Stimulated activated naive CD4-positive, alpha-beta T cell treated with Interleukin-2 at 50 U/mL for 16 hours (primary cell): ENCODE measurements at places on chromosomes 5 and 9.

DNA sequence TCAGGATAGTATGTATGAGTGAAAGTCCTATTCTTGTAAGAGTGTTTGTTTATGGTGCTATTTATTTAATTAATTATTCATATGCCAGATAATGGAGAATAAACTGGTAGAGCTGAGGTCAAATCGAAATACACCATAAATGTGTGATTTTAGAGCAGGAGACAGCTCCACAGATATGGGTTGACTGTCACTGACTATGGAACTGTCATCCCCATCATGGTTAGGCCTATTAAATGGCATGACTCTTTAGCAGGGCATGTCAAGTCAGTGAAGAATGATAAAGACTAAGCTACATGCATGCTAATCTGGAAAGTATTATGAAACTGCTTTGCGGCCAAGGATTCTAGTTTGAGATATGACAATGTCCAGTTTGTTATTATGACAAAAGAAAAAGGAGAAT lies 658.6 kb downstream of the ISL1 start:
- DNase-seq, result no peak

- DNase-seq, result no peak
These were observed 307.9 kb downstream of the CSNK1G3 start for GRCh38 chr5:123819833-123820232.

GRCh38 chr5:126452477-126452876 lies 29.3 kb downstream of the GRAMD2B start:
- DNase-seq, result no peak

DNA sequence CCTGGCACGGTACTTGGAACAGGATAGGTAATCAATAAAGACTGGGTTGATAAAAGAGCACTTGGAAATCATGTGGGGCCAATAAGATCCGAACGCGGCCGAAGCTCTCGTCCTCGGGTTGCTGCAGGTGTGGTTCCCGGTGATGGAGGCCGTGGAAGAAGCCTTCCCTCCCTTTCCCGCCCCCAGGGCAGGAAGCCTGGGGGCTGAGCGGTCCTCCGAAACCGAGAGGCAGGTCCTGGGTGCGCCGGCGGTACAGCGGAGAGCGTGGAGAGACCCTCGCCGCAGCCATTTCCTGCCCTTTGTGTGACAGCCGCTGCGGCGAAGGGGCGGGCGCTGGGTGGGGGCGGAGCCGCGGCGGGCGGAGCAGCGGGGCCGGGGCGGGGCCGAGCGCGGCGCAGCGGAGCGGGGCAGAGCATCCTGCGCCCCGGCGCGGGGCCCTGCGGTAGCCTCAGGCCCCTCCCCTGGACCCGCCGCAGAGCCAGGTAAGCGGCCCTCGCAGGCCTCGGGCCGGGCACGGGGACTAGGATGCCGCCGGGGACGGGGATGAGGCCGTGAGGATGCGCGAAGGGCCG lies at the start of gene CYFIP2:
CYFIP2 (plus strand) TSS at position 410 of the 572 bp plus-strand sequence. CDS start 19,239 bp downstream, outside the sequence.
- DNase-seq, result peak; percentile 80

DNA sequence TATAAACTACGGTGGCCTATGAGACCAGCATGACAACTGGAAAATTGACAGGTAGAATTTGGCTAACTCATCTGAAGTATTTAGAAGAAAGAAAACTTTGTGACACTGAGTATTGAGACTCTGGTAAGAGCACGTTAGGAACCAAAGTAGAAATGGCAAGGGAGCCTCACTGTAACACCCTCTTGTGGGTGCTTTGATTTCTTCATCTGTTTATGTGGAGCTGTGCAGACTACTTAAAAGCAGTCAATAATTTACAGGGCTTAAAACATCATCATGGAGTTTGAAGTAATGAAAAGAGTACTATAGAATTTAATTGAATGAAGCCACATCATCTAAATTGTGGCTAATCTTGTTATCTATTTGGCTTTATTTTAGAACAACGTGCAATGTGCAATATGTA lies 414.2 kb downstream of the CCDC171 start:
- no peak for DNase-seq

DNA sequence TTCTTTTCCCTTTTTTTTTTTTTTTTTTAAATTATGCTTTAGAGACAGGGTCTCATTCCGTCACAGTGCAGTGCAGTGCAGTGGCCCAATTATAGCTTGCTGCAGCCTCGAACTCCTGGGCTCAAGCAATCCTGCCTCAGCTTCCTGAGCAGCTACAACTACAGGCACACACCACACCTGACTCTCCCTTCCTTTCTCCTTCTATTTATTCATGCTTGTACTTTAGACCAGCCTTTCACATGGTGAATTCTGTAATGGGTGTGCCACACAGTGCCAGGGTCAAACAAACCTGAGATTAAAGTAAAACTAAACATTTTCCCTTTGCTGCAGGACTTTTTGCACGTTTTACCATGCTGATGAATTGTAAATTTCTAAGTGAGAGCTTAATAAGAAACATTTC lies 8.0 kb downstream of the SH3RF2 start:
- DNase-seq, result no peak

- DNase-seq, result no peak
These were observed 145.5 kb upstream of the LHFPL2 start for GRCh38 chr5:78793907-78794662.

- DNase-seq, result no peak
These were observed 4.3 kb downstream of the ARRDC3 start for GRCh38 chr5:91378752-91379211.

DNA sequence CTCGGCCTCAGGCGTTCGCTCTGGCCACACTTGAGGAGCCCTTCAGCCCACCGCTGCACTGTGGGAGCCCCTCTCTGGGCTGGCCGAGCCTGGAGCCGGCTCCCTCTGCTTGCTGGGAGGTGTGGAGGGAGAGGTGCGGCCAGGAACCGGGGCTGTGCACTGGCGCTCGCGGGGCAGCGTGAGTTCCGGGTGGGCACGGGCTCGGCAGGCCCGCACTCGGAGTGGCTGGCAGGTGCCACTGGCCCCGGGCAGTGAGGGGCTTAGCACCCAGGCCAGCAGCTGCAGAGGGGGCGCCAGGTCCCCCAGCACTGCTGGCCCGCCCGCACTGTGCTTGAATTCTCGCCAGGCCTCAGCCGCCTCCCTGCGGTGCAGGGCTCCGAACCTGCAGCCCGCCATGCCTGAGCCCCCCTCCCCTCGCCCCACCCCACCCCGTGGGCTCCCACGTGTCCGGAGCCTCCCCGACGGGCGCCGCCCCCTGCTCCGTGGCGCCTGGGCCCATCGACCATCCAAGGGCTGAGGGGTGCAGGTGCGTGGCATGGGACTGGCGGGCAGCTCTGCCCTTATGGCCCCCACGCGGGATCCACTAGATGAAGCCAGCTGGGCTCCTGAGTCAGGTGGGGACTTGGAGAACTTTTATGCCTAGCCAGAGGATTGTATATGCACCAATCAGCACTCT lies 138.2 kb downstream of the PDZD2 start:
- DNase-seq, result no peak

GRCh38 chr5:1105350-1106265 lies 6.3 kb downstream of the SLC12A7 start:
- DNase-seq, result peak; percentile 12

- no peak for DNase-seq
These were observed 60.6 kb upstream of the SYK start for GRCh38 chr9:90741036-90741435.

- no peak for DNase-seq
These were observed 86.0 kb upstream of the TBC1D2 start for GRCh38 chr9:98341157-98342097.

DNA sequence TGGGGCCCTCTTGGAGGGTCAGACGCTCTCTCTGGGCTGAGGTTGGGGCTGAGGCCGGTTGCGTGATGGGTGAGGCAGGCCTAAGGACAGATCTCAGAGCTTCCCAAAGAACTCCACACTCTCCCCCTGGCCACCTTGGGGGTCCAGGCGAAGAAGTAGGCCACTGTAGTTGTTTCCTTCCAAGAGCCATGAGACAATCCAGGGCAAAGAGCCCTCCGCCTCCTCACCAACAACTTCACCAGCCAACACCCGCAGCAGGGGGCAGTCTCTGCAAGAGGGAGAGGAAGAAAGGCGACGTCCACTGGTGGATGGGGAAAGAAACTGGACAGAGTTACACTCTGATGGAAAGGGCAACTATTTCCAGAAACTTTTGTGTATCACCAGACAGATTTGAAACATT lies 10.7 kb downstream of the SLC35A4 start:
- no peak for DNase-seq

GRCh38 chr5:77077829-77078176 lies 9.3 kb downstream of the ZBED3 start:
- DNase-seq, result no peak

DNA sequence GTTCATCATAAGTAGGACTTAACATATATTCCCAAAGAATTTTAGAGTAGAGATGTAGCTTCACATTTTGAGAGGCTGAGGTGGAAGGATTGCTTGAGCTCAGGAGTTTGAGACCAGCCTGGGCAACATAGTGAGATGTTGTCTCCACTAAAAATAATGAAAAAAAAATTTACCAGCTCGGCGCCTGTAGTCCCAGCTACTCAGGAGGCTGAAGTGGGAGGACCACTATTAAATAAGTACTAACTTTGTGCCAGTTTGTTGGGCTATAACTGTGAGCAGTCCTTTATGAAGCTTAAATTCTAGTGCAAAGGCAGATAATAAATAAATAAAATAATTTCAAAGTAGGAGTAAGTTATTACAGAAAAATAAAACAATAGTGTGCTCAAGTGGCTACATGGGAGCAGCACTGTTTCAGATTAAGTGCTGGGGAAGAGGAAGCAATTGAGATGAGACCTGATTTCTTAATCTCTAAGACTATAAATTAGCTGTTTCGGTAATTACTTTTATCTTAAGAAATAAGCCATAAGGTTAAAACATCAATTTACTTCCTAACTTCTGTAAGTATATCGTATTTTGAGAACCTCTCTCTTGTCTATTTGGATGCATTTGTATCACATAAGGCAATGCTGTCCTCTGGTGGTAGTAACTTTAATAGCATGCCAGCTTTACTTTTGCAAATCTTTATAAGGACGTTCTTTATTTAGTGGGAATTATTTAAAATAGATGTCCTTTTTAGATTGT lies 98.9 kb downstream of the CSNK1G3 start:
- no peak for DNase-seq

DNA sequence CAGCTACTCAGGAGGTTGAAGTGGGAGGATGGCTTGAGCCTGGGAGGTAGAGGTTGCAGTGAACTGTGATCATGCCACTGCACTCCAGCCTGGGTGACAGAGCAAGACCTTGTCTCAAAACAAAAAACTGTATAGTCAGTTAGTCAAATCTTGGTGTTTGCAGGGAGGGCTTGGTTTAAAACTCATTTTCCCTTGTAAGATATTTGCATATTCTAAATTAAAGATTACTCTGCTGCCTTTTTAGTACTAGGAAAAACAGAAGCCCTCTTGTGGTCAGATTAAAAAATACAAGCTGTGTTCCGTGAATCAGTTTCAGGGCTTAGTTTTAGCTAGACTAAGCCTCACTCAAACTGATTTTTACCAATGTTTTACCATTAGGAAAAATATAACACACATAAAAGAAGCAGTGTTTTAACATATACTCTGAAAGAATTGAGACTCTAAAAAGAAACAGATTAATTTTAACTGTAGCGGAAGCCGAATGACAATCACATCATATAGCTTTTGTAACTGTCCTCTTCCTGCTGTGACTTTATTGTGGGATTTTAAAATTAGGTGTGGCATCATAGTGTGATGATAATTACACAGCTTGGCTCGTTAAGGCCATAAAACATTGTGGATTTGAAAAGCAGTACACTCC lies 84.9 kb upstream of the BASP1 start:
- no peak for DNase-seq

- no peak for DNase-seq
These were observed 37.5 kb upstream of the BOD1 start for GRCh38 chr5:173653822-173654523.

DNA sequence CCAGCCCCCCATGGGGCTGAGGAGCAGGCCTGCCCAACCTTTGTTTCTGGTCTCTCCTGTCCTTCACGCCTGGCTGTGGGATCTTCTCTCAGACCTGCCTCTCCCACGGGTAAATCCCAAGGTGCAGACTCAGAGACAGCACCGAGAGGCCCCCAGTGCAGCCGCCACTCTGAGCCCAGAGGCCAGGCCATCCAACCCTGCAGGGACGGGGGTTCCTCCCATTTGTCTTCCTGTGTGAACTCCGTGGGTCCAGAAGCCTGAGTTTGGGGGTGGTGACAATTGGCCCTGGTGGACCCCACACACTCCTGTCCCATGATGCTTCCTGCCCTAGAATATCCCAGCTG lies 123.4 kb downstream of the ADAMTS2 start:
- no peak for DNase-seq

GRCh38 chr5:93145767-93146166 lies 435.3 kb downstream of the NR2F1-AS1 start:
- no peak for DNase-seq

DNA sequence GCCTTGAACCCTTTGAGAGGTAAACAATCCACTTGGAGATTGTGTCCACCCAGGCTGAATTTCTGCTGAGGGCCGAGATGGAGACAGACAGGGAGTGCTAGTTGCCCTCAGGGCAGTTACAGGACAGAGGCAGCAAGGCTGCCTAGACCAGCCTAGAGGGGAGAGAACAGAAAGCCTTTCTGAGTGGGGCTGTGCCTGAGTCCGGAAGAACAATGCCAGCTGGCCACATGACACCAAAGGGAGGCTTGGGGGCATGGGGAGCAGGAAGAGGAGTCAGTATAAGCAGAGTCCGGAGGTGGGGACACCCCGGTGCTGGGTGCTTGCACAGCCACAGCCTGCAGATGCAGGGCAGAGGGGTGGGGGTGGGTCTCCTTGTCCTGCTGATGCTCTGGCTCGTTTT lies 145.7 kb downstream of the CFAP90 start:
- no peak for DNase-seq

DNA sequence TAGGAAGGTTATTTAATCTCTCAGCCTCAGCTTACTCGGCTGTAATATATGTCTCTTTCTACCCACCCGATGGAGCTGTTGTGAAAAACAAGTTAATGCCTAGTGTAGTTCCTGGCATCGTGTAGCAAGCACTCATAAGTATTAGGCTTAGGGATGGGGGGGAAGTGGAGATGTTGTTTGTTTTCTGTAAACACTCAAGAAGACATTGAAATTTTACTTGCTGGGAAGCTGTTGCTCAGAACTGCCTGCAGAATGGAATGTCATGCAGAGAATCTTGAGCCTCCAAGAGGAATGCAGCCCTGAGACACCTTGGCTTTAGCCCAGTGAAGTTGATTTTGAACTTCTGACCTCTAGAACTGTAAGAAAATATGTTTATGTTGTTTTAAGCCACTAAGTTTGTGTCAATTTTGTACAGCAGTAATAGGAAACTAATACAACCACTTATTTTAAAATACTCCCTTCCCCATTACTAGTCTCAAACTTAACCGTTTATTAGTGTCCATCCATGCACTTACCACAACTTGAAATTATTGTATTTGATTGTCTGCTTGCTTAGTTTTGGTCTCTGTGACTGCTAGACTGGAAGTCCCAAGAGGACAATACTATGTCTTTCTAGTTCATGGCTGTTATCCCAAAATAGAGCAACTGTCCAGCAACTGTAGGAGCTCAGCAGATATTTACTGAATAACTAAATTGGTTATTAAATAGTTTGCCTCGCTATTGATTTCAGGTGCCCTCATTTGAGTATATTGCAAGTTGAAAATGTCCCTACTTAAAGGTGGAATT lies 53.8 kb downstream of the MFAP3 start:
- no peak for DNase-seq

GRCh38 chr9:131841765-131842318 lies 102.0 kb upstream of the RAPGEF1 start:
- no peak for DNase-seq

- DNase-seq, result no peak
These were observed 153.5 kb upstream of the SH3GL2 start for GRCh38 chr9:17425384-17425783.
